DND-41 (cell line): ENCODE measurements at places on chromosomes 6 and 20.

DNA sequence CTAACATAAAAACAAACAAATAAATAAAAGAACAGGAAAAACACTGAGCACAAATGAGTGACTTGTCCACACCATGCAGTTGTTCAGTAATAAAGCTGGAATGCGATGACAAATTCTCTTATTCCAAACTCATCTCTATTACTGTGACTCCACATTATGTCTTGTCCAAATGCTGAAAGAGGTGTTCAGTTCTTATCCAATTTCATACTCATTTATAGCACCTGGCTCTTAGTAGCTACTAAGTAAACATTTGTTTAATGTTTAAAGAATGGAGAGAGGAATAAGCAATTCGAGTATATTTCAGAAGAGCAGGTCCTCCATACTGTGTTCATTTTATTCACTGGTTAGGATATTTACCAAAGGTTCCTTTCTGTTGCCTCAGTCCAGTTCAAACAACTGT is 439.0 kb upstream of the JAG1 start:
- no peak for DNase-seq

DNA sequence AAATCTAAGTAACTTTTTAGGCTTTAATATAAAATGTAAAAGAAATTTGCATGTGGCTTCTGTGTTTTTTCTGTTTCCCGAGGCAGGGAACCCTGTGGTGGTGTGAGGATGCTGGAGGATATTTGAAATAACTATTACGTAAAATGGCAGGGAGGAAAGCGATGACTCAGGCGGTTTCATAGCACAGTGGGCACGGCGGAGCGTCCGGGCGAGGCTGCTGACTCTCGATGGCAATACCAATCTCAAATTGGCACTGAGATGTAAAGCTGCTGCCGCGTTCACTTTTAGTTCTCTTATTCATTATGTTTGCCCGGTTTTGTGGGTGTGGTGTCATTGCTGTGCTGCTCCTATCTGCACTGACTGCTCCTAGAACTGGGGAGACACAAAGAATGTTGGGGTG is 254.3 kb downstream of the THBS2 start:
- no peak for DNase-seq

DNA sequence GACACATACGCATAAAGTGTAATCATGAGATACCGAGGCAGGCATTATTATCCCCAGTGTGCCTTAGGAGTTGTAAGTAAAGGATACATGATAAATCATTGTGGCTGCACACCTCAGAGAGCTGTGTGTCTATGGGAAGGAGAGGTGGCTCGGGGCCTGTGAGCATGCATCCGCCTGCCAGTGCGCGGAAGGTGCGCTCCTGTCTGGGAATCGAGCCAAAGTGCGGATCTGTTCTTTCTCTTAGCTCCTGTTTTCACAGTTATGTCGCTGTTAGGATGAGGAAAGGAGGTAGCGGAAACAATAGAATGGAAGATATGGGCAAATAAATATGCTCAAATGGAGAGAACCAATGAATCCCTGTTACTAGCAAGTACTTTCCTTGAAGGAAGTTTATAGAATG is 98.0 kb downstream of the ANKRD6 start:
- DNase-seq: no peak

DNA sequence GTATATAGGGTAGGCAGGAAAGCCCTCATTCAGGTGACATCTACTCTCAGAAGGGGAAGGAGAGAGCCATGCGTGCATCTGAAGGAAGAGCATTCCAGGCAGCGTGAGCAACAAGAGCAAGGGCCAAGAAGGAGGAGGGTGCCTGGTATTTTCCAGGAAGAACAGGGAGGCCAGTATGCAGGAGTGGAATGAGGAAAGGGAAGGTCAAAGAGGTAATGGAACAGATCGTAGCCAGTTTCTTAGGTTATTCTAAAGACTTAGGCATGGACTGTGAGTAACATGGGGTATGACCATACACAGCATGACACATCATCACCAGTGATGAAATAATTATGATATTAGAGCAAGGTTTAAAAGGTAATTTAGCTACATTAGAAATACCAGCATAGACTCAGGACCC is 24.1 kb downstream of the ALDH8A1 start:
- no peak for DNase-seq

DNA sequence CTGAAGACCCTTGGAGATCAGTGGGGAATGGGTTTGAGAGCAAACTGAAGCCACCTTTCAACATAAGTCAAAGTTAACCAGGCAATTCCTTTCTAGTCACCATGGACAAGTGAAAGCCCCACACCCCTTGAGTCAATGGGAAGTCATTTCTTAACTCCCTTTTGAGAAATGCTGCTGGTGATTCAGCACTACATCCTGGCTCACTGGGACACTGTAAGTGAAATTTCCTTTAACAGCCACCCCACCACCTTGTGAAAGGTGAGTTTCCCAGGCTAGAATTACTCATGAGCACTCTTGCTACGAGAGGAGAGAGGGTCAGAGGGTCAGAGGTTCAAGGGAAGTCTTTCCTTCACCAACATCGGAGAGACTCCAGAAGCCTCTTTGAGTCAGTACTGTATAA is 93.3 kb upstream of the MARCKS start:
- no peak for DNase-seq

DNA sequence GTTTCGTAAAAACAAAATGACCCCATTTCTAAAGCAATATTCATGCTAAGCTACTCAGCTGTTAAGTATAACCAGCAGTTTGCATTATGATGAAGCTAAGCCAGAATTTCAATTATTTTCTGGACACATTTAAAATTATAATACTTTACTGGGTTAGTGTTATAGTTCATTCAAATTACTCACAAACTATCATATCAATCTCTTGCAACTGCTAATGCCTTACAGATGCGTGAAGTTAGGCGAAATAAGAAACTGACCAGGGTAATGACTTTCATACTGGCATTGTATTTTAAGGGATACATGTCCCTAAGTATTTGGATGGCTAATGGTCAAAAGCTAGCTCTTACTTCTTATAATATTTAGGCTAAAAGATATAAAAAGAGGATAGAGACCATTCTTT is 249.6 kb downstream of the TSHZ2 start:
- DNase-seq: no peak

- DNase-seq: no peak
Measured at GRCh38 chr6:33428966-33429749, 9.3 kb downstream of the SYNGAP1 start.

DNA sequence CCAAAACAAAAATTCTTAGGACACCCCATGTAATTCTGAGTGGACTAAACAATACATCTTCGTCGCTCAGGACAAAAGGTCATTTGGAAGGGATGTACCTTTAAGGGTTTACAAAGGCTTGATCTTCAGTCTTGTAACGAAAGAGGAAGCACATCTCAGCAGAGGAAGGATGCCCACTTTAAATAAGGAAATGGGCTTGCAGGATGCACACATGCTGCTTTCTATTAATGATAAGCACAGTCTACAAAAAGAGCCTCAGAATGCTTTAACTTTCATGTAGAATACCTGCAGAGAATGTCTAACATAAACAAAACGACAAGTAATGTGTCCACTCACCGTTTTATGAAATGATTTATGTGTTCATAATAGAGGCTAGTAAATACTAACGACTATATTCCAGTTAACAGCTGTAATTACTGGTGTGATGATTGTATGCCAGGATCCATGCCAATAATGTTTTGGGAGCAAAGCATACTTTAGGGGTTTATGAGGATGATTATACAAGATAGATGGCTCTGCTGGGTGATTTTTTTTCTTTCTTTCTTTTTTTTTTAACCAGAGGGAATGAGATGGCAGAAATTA is 216.9 kb downstream of the GMDS start:
- DNase-seq: no peak

DNA sequence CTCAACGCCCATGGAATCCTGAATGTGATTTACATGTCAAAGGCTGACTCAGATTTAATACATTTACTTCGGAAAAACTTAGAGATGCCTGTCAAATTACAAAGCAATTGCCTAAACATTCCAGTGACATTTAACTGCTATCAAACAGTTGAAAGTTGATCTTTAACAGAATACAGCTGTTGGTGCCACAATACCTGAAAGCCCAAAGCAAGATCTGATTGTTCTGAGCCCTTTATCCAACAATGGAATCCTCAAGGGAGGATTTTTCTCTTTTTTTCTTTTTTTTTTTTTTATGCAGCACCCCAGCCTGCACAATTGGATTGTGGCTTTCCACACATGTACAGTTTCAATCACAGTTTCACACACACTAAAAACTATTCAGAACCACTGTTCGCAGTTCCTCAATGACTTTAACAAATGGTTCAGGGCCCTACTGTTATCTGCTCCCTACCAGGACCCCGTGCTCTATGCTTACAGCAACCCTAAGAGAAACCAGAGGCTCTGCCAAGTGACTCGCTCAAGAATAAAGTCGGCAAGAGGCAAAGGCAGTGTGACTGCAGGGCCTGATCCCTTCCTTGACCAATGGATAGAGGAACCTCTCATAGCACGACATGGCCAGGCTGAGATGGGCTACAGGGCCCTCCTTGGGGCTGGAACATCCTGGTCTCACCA is 33.3 kb downstream of the EPB41L2 start:
- no peak for DNase-seq

- no peak for DNase-seq
Measured at GRCh38 chr20:10739566-10739965, 65.8 kb upstream of the JAG1 start.

- DNase-seq: no peak
Measured at GRCh38 chr6:19860235-19860877, 23.2 kb downstream of the ID4 start.

- no peak for DNase-seq
Measured at GRCh38 chr20:23002276-23002675, 32.8 kb upstream of the SSTR4 start.

- no peak for DNase-seq
Measured at GRCh38 chr20:6045566-6045965, 8.3 kb downstream of the LRRN4 start.

- DNase-seq: no peak
Measured at GRCh38 chr20:13183005-13183404, 38.1 kb upstream of the ISM1 start.

DNA sequence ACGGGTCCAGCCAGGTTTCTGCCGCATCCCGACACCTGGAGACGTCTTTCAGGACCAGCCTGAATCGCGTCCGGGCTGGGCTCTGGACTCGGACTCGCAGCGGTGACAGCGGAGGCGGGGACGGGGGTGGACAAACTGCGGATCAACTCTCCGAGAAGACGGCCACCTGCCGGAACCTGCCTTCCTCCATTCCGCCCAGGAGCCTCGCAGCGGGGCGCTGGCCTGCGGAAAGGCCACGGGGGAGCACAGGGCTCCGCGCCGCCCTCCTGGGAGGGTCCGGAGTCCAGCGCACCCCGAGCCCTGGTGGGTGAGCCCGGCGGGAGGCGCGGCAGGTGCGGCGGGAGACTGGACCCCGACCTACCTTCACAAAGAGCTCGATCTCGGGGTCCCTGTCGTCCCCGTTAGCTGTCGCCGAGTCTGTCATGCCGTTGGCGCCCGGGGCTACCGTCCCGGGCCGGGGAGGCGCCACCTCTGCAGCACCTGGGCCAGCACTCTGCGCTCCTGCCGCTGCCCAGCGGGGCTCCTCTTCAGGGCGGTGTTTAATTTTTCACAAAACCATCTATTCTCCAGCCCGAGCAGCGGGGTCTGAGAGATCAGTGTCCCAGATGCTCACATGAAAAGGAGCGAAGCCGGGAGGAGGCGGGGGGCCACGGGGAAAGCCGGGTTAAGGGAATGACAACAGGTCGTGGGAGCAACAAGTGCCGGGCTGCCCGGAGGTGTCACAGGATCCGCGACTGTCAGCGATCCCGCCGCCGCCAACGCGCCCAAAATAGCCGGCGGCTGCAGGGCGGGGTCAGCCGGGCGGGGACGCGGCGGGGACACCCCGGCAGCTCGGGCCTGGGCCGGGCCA is at the start of gene CLIC5:
TSS of gene CLIC5 (minus strand) at position 742 of the 850 bp plus-strand sequence. CDS start at position 424, 318 bp downstream.
- no peak for DNase-seq

- no peak for DNase-seq
Measured at GRCh38 chr20:39935901-39936300, 753.1 kb downstream of the MAFB start.

DNA sequence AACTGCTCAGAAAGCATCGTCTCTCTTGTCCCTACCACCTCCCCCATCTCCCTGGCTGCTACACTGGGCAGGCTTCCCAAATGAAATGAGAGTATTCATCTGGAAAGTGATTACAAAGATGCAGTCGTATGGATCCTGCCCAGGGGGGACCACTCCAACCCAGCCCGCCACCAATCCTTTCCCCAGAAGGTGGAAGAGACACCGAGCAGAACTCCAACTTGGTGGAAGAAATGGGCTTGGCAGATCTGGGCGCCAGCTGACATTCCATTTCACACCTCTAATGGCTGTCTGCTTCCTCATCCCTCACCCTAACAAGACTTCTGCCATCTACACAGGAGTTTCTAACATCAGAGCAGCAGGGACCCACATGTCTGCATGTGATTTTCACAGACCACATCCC is 12.7 kb downstream of the PKHD1 start:
- no peak for DNase-seq

- DNase-seq: no peak
Measured at GRCh38 chr20:5827098-5827853, 77.1 kb downstream of the SHLD1 start.

GRCh38 chr6:126447367-126447766 is 107.5 kb downstream of the CENPW start:
- DNase-seq: no peak

DNA sequence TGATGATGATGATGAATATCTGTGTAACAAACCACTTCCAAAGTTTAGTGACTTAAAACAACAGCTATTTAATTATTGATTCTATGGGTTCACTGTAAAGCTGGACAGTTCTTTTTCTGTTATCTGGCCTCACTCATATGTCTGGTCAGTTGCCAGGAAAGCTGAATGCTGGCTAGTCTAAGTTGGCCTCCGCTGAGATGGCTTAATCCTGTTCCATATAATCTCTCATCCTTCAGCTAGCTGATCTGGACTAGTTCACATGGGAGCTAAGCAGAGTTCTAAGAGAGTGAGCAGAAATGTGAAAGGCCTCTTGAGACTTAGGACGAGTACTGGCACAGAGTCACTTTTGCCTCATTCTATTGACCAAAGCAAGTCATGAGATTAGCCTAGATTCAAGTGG is 334.7 kb upstream of the FLRT3 start:
- DNase-seq: no peak

DNA sequence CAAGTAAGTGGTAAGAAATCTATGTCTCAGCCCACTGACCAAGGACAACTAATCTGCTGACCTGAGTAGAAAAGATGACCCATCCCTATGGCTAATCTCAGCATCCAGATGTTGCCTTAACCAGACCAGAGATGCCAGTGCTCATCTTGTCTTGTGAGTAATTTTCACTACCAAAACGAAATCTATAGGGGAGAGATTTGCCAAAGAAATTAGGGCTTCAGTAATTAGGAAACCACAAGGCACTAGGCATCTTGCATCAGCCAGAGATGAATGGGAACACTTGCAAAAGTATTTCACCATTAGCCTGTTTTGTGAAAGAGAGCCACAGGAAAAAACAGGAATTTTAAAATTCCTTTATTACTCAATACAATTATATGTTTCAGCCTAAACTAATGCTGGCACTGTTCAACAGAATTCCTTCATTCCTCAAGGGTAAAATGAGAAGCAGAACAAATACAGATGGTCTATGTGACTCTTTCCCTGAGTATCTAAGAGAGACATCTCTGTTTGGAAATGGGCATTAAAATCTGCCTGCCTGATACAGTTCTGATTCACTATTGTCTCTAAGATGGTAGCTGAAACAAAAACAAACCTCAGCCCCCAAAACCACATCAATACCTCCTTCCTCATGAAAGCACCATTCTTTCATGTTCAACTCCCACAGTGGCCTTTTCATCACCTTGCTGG is 87.8 kb downstream of the GMDS start:
- DNase-seq: peak; percentile 60
